ENCODE measurements at places on chromosomes 13 and 19.

DNA sequence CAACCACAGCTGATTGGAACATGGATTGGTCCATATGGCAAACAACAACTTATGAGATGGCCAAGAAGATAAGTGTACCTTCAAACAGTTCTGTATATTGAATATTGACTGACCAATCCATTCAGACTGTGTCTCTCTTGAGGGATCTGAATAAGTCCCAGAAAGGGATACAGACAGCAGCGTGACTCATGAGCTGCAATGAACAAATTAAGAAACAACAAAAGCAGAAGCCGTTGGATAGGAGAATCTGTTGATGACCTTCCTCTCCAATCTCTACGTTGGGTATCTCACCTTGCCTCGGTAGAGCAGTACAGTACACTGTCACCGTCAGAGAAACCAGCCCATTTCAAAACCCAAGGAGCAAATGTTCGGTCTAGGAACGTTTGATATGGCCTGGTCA lies 21.3 kb downstream of the MBD3L2B start:
- no peak for DNase-seq
- H3K4me3 ChIP-seq: no peak overlapping the region
- no peak overlapping the region for H3K27ac ChIP-seq
- H3K27me3 ChIP-seq: peaks cover 21% of the 10 kb centered on the region
- H3K4me1 ChIP-seq: peaks cover 14% of the 10 kb centered on the region

- no peak overlapping the region for H3K4me3 ChIP-seq
- H3K4me1 ChIP-seq: peaks cover 9% of the 10 kb centered on the region
- no peak overlapping the region for H3K27ac ChIP-seq
- H3K27me3 ChIP-seq: peaks cover 28% of the 10 kb centered on the region
Measured at GRCh38 chr19:44696939-44697669, 1.8 kb upstream of the CEACAM16 start.

GRCh38 chr13:27644302-27644701 lies 22.6 kb downstream of the POLR1D start:
- H3K4me3 ChIP-seq: no peak overlapping the region
- peaks cover 14% of the 10 kb centered on the region for H3K4me1 ChIP-seq
- peaks cover 39% of the 10 kb centered on the region for H3K36me3 ChIP-seq
- no peaks in the 10 kb centered on the region for H3K27me3 ChIP-seq

- no peak for DNase-seq
- peaks cover 82% of the 10 kb centered on the region for H3K4me1 ChIP-seq
- peak overlapping the region; percentile 81 for H3K27ac ChIP-seq
Measured at GRCh38 chr13:99435116-99435515, 66.2 kb upstream of the TM9SF2 start.

GRCh38 chr19:11448923-11449554 lies 13.6 kb downstream of the PRKCSH start:
- H3K27me3 ChIP-seq: no peaks in the 10 kb centered on the region
- H3K36me3 ChIP-seq: peaks cover 26% of the 10 kb centered on the region
- peaks cover 3% of the 10 kb centered on the region for H3K4me1 ChIP-seq

GRCh38 chr19:33294058-33294798 lies 8.1 kb downstream of the CEBPA start:
- peaks cover 73% of the 10 kb centered on the region for H3K27me3 ChIP-seq
- no peaks in the 10 kb centered on the region for H3K36me3 ChIP-seq
- no peak overlapping the region for H3K27ac ChIP-seq

- DNase-seq: no peak
- peaks cover 9% of the 10 kb centered on the region for H3K4me1 ChIP-seq
- H3K27me3 ChIP-seq: peaks cover 34% of the 10 kb centered on the region
- H3K36me3 ChIP-seq: no peaks in the 10 kb centered on the region
- H3K27ac ChIP-seq: no peak overlapping the region
Measured at GRCh38 chr13:31846961-31847752, 107.8 kb downstream of the RXFP2 start.

- H3K4me1 ChIP-seq: peaks cover 18% of the 10 kb centered on the region
- DNase-seq: no peak
- H3K27me3 ChIP-seq: no peaks in the 10 kb centered on the region
- H3K4me3 ChIP-seq: no peak overlapping the region
Measured at GRCh38 chr19:46384396-46384795, 29.0 kb downstream of the CCDC8 start.

DNA sequence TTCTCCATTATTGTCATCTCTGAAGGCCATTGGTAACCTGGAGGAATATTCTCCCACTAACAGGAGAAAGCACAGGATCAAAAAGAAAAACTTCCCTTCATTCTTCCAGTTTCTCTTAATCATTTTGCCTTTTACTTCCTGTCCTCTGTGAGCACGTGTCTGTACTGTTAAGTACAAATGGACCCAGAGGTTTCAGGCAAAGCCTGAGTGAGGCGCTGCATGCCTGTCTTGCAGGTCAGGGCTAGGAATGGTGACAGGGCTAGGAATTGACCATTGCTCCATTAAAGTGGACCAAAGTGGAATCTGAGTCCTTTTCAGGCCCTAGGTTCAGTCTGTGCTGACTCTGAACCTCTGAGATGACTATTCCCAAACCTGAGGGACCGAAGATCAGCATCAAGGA lies 326.7 kb downstream of the SHISA2 start:
- peaks cover 14% of the 10 kb centered on the region for H3K27me3 ChIP-seq
- no peak for DNase-seq
- H3K4me3 ChIP-seq: no peak overlapping the region

- no peak for DNase-seq
- H3K4me3 ChIP-seq: peak overlapping the region; percentile 72
- H3K4me1 ChIP-seq: peaks cover 20% of the 10 kb centered on the region
- H3K36me3 ChIP-seq: peaks cover 10% of the 10 kb centered on the region
- H3K27ac ChIP-seq: peak overlapping the region; percentile 25
Measured at GRCh38 chr19:54430306-54431254, 15.3 kb downstream of the TTYH1 start.

DNA sequence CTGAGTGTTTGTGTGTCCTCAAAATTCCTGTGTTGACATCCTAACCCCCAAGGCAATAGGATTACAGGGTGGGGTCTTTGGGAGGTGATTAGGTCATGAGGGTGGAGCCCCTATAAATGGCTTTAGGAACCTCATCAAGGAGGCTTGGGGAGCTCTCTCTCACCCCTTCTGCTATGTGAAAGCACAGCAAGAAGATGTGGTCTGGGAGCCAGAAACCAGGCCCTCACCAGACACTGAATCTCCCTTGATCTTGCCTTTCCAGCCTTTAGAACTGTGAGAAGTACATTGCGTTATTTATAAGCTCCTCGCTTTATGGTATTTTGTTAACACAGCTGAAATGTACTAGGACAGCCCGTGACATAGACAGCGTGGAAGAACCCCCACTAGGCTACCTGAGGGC lies 712.0 kb upstream of the SGCG start:
- no peak for DNase-seq
- no peaks in the 10 kb centered on the region for H3K27me3 ChIP-seq
- no peak overlapping the region for H3K4me3 ChIP-seq
- no peaks in the 10 kb centered on the region for H3K36me3 ChIP-seq
- H3K4me1 ChIP-seq: no peaks in the 10 kb centered on the region
- no peak overlapping the region for H3K27ac ChIP-seq

DNA sequence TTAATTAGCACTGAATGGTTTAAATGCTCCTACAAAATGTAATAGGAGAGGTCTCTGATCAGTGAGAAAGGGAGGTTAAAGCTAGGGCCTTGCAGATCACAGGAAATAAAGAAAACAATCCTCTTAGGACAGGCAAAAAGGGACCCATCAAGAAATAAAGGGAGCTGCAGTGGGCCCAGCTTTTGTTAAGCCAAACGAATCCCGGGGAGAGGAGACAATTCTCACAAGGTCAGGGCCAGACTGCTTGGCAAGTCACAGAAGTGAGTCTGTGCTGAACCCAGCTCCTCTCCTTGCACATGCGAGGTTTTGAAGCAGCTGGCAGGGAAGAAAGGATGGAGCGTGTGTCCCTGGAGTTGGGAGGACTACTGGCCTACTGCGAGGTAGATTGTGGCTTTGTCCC lies 285.8 kb downstream of the COG6 start:
- H3K27ac ChIP-seq: no peak overlapping the region
- H3K4me1 ChIP-seq: peaks cover 15% of the 10 kb centered on the region
- no peaks in the 10 kb centered on the region for H3K36me3 ChIP-seq
- DNase-seq: no peak
- no peak overlapping the region for H3K4me3 ChIP-seq
- peaks cover 5% of the 10 kb centered on the region for H3K27me3 ChIP-seq

GRCh38 chr19:3697671-3698385 lies 2.4 kb downstream of the PIP5K1C start:
- H3K27me3 ChIP-seq: no peaks in the 10 kb centered on the region
- H3K36me3 ChIP-seq: peaks cover 19% of the 10 kb centered on the region
- peak overlapping the region; percentile 85 for H3K27ac ChIP-seq
- no peak for DNase-seq

DNA sequence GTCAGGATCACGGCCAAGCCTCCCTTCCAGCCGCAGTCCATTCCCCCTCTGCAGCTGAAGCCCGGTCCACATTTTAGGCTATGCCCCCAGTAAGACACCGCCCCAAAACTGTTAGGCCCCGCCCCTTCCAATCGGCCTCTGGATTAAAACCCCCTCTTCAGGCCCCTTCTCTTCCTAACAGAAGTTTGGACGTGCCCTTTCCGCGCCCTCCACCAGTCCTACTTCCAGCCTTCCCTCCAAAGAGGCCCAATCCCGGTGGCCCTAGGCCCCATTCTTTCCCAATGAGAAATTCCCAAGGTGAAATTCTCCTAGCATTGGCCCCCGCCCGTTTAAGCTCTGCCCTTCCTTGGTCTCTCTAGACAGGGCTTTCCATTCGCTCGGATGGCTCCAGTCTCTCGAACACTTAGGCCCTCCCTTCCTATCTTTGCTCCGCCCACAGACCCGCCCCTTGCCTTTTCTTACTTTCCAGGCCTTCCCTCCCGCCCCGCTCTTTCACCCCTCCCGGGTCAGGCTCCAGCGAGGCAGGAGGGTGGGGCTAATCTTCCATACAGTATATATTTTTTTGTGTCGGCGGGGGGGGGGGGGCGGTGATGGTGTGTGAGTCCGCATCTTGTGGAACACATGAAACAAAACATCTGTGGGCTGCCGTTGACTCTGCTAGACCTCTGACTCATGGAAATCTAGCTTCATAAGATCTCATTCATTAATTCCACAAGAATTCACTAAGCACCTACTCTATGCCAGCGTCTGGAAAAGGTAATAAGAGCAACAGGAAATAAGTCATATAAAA lies 13.6 kb downstream of the LTBP4 start:
- peak; percentile 58 for DNase-seq
- peaks cover 11% of the 10 kb centered on the region for H3K36me3 ChIP-seq
- H3K27ac ChIP-seq: peak overlapping the region; percentile 97
- peak overlapping the region; percentile 89 for H3K4me3 ChIP-seq
- H3K27me3 ChIP-seq: no peaks in the 10 kb centered on the region

- no peak overlapping the region for H3K27ac ChIP-seq
- H3K4me1 ChIP-seq: peaks cover 24% of the 10 kb centered on the region
- H3K27me3 ChIP-seq: peaks cover 13% of the 10 kb centered on the region
Measured at GRCh38 chr13:79450110-79450509, 30.8 kb upstream of the NDFIP2 start.

- peaks cover 17% of the 10 kb centered on the region for H3K36me3 ChIP-seq
- no peak for DNase-seq
- no peak overlapping the region for H3K4me3 ChIP-seq
- H3K27ac ChIP-seq: peak overlapping the region; percentile 25
Measured at GRCh38 chr19:8262431-8262830, 45.7 kb downstream of the CD320 start.

GRCh38 chr19:6828306-6828697 lies 55.8 kb downstream of the VAV1 start:
- peak overlapping the region; percentile 56 for H3K27ac ChIP-seq
- no peaks in the 10 kb centered on the region for H3K27me3 ChIP-seq
- H3K4me3 ChIP-seq: no peak overlapping the region

- H3K27ac ChIP-seq: no peak overlapping the region
- no peaks in the 10 kb centered on the region for H3K27me3 ChIP-seq
- no peak overlapping the region for H3K4me3 ChIP-seq
Measured at GRCh38 chr13:39450176-39450575, 152.8 kb downstream of the LHFPL6 start.

DNA sequence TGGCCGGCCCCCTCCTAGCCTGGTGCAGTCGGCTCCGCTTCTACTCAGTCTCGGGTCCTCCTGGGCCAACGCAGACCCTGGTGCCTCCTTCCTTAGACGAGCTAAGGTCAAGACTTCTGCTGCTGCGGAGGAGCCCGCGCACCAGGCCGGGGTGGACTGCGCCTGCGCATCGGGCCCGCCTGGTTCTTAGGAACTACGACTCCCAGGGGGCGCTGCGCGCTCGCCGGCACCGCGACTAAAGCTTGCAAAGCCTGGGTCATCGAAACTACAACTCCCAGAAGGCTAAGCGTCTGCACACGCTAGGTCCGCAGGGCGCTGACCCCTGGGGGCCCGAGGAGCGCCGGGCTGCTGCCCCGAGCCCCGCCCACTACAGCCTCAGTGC lies at the start of gene ZNF835:
Gene ZNF835 (minus strand): TSS at position 145 of the 382 bp plus-strand sequence. CDS start 6,559 bp downstream, outside the sequence.
- DNase-seq: peak; percentile 93
- H3K4me3 ChIP-seq: peak within 1 kb of the TSS; percentile 98
- H3K27me3 ChIP-seq: no peaks in the 10 kb centered on the region
- peaks cover 12% of the 10 kb centered on the region for H3K36me3 ChIP-seq
- H3K27ac ChIP-seq: peak within 1 kb of the TSS; percentile 96
- peaks cover 28% of the 10 kb centered on the region for H3K4me1 ChIP-seq
